ENCODE measurements at places on chromosomes 5 and 9.

- no peaks in the 10 kb centered on the region for H3K4me1 ChIP-seq
- no peak overlapping the region for H3K27ac ChIP-seq
- DNase-seq = no peak
- H3K36me3 ChIP-seq = no peaks in the 10 kb centered on the region
- H3K27me3 ChIP-seq = peaks cover 26% of the 10 kb centered on the region
These were observed 7.2 kb upstream of the C1QTNF2 start for GRCh38 chr5:160377651-160378050.

- no peaks in the 10 kb centered on the region for H3K27me3 ChIP-seq
- no peaks in the 10 kb centered on the region for H3K36me3 ChIP-seq
- peaks cover 16% of the 10 kb centered on the region for H3K4me1 ChIP-seq
- peak; percentile 35 for DNase-seq
These were observed 13.5 kb upstream of the WDR38 start for GRCh38 chr9:124839612-124840299.

DNA sequence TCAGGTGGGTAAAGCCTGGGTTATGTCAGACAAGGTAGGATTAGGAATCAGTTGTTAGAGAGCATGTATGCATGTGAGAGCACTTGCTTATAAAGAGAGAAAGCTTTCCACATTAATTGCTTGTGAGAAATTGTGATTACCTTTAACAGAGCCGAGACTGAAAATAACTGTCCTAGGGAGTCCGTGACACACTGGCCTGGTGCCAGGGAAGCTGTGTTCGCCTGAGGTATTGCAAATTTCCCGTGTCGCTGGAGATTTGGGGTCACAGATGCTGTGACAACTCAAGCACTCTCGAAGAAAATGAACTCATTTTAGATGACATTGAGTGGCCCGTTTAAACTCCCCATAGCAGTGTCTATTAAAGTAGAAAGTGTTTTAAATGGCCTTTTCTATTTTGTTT lies 9.6 kb downstream of the SLC1A1 start:
- DNase-seq = no peak
- no peak overlapping the region for H3K4me3 ChIP-seq
- no peaks in the 10 kb centered on the region for H3K27me3 ChIP-seq
- no peak overlapping the region for H3K27ac ChIP-seq
- H3K4me1 ChIP-seq = peaks cover 16% of the 10 kb centered on the region

DNA sequence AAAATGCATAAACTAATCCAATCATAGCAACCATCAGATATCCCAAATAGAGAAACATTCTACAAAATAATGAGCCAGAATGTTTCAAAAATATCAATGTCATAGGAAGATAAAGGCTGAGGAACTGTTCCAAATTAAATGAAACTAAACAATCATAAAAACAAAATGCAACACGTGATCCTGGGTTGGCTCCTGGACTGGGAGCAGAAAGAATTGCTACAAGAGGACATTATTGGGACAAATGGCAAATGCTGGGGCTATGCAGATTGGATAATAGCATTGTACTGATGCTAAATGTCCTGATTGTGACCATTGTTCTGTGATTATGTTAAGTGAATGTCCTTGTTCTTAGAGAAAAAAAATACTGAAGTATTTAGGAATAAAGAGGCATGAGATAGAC lies 54.2 kb upstream of the AKNA start:
- no peak for DNase-seq
- H3K27ac ChIP-seq = no peak overlapping the region
- H3K4me3 ChIP-seq = no peak overlapping the region
- H3K4me1 ChIP-seq = no peaks in the 10 kb centered on the region
- H3K27me3 ChIP-seq = no peaks in the 10 kb centered on the region

GRCh38 chr5:115895821-115896220 lies 54.1 kb downstream of the AP3S1 start:
- no peaks in the 10 kb centered on the region for H3K27me3 ChIP-seq
- H3K36me3 ChIP-seq = no peaks in the 10 kb centered on the region
- H3K27ac ChIP-seq = peak overlapping the region; percentile 40
- no peak overlapping the region for H3K4me3 ChIP-seq
- DNase-seq = peak; percentile 26
- H3K4me1 ChIP-seq = no peaks in the 10 kb centered on the region

DNA sequence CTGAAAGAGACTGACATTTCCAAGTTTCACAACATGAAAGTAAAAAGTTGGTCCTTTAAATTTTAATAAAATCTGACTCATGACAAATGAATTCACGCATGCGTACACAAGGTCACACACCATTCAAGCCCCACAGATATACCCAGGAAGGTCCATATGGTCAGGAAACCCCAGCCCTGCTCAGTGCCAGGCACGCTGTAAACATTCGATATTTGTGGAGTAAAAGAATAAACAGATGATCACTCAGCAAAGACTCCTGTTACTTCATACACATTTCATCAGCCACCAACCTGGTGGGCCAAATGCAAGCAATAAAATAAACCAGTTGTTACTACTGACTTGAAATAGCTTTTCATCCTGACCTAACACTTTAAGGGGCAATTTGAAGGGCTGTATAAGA lies 158.0 kb upstream of the RETREG1 start:
- H3K27me3 ChIP-seq = no peaks in the 10 kb centered on the region
- H3K36me3 ChIP-seq = peaks cover 11% of the 10 kb centered on the region
- no peak overlapping the region for H3K4me3 ChIP-seq
- no peaks in the 10 kb centered on the region for H3K4me1 ChIP-seq
- peak; percentile 89 for DNase-seq

DNA sequence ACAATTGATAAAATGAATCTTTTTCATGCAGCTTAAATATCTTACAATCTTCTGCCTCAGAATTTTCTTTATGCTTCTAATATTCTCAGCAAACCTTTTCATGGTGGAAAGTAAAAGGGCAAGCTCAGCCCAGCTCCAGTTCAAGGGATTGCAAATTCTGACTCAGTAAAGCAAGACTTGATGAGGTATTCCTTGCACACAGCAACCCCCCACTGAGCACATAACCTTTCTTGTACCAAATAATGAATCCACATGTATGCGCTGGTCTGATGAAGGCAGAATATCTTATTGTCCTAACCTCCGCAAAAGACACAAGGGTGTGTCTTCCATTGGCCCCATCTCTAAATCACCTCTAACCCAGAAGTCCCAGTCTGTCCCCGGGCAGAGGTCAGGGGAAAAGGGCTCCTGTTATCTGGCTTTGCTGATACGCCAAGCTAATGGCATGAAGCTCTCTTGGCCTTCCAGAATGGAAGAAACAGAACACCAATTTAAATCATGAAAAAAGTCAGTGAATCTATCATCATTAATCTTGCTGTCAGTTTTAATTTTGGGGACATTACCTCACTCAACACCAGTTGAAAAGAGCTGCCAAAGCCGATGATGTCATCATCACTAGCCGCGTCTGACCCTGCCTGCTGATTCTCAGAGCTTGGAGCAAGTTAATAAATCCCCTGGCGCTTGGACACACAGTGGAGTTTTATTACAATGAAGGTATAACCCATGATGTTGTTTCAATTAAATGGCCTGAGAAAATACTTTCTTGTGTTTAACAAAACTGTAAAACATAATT lies 592.5 kb upstream of the CLINT1 start:
- peaks cover 7% of the 10 kb centered on the region for H3K4me1 ChIP-seq
- no peak overlapping the region for H3K4me3 ChIP-seq
- DNase-seq = no peak
- no peaks in the 10 kb centered on the region for H3K27me3 ChIP-seq
- H3K27ac ChIP-seq = peak overlapping the region; percentile 94

DNA sequence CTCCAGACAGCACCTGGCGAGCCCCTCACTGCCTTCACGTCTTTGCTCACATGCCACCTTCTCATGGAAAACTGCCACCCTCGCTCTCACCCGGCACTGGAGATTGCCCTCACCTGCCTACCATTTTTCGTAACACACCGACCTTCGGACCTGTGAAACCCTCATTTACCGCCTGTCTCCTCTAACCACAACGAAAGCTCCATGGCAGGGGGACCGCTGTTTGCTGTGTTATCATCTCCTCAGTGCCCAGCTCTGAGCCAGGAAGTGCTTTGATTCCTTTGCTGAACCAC lies 109.2 kb upstream of the PHYKPL start:
- peaks cover 1% of the 10 kb centered on the region for H3K4me1 ChIP-seq
- no peak overlapping the region for H3K27ac ChIP-seq
- H3K4me3 ChIP-seq = no peak overlapping the region
- no peaks in the 10 kb centered on the region for H3K27me3 ChIP-seq
- no peak for DNase-seq
- no peaks in the 10 kb centered on the region for H3K36me3 ChIP-seq

GRCh38 chr9:128999581-129000206 lies 28.4 kb downstream of the SH3GLB2 start:
- H3K36me3 ChIP-seq = peaks cover 78% of the 10 kb centered on the region
- no peaks in the 10 kb centered on the region for H3K27me3 ChIP-seq

DNA sequence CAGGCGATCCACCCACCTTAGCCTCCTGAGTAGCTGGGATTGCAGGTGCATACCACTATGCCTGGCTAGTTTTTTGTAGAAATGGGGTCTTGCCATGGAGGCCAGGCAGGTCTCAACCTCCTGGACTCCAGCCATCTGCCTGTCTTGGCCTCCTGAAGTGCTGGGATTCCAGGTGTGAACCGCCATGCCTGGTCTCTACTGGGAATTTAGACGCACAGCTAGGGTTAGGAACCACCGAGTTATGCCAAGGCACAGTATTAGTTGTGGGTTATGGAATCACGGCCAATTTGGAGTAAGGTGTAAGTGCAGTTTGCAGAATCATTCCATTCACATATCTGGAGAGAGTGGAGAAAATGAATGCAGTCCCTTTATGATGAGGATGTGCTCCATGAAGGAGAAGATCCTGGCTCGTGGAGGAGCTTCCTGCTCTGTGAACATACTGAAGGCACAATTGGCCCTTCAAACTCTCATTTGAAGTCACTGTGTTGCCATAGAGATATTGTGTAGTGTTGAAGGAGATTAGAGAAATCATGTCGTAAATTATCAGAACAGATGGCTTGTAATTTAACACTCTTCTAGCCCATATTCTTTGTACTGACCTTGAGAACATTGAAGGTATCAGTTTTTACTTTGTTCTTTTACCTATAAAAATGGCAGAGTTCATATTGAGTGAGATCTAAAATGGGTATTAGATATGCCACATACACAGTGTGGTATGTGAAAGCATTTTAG lies 18.8 kb downstream of the TRIO start:
- peaks cover 29% of the 10 kb centered on the region for H3K4me1 ChIP-seq
- H3K27me3 ChIP-seq = no peaks in the 10 kb centered on the region
- peaks cover 3% of the 10 kb centered on the region for H3K36me3 ChIP-seq
- no peak overlapping the region for H3K27ac ChIP-seq
- DNase-seq = no peak

DNA sequence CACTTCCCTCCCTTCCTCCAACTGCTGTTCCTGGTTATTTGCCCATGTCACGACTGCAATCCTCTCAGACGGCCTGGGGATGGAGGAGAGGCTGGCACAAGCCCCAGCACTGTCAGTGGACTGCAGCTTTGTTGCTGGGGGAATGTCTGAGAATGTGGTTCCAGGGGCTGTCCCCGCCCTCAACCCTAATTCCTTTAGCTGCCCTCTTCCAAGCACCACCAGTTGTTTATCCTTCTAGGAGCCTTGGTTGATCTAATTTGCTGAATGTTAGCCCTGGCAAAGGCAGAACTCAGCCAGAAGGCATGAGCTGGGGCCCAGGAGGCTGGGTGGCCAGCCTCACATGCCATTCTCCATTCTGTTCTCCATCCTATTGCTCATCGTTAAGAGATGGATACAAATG lies 51.6 kb downstream of the ADAM19 start:
- DNase-seq = no peak
- peaks cover 10% of the 10 kb centered on the region for H3K4me1 ChIP-seq
- peaks cover 34% of the 10 kb centered on the region for H3K36me3 ChIP-seq
- no peak overlapping the region for H3K4me3 ChIP-seq

DNA sequence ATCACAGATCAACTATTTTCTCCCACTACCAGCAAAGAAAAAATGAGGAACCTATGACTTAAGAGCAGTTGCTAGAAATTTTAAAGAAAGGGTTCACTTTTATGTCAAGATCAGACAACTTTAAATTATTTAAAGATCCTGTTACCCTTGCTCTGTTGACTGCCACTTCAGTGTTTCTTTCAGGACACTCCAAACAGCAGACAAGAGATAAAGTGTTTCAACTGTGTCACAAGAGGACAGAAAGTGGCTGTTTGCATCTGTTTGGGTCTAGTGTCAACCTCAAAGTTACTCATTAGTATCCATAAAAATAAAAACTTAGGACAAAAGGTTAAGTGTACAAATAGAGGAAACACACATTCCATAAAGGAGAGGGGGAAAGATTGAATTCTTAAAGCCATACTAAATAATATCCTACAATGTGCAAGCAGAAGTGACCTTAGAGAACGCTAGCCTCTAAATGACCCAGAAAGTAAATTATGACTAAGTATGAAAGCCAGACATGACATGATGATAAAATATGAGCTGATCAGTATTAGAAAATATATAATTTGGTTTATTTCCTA lies 24.9 kb downstream of the HMGCS1 start:
- DNase-seq = no peak
- H3K36me3 ChIP-seq = peaks cover 73% of the 10 kb centered on the region
- no peaks in the 10 kb centered on the region for H3K4me1 ChIP-seq
- no peaks in the 10 kb centered on the region for H3K27me3 ChIP-seq
- H3K27ac ChIP-seq = no peak overlapping the region
- no peak overlapping the region for H3K4me3 ChIP-seq

DNA sequence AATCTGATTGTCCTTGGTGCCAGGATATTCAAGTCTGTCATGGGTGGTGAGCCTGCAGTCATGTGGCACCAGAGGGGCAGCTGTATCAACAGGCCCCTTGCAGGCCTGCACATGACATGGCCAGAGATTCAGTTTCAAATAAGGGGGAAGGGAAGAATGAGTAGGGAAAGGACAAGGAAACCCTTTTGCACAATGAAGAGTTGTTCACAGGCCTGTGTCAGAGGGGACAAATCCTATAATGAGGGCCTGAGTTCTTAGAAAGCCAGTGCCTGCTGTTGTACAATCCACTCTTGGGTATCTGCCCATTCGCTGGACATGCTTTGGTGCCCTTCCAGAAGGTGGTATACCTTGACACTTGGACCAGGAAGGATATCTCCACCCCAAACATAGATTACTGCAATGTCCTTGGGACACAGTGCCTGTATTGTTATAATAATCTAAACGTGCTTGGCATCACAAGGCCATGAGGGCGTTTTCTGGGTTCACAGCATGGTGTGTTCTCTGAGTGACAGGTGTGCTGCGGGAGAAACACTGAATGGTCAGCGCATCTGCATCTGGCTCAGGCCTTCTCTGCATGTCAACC lies 1.9 kb upstream of the TMEM171 start:
- H3K4me3 ChIP-seq = no peak overlapping the region
- H3K4me1 ChIP-seq = peaks cover 39% of the 10 kb centered on the region

- H3K4me3 ChIP-seq = no peak overlapping the region
- H3K27me3 ChIP-seq = peaks cover 4% of the 10 kb centered on the region
- H3K36me3 ChIP-seq = peaks cover 17% of the 10 kb centered on the region
- no peak overlapping the region for H3K27ac ChIP-seq
- no peak for DNase-seq
These were observed 2.6 kb downstream of the HDAC3 start for GRCh38 chr5:141633871-141634561.

DNA sequence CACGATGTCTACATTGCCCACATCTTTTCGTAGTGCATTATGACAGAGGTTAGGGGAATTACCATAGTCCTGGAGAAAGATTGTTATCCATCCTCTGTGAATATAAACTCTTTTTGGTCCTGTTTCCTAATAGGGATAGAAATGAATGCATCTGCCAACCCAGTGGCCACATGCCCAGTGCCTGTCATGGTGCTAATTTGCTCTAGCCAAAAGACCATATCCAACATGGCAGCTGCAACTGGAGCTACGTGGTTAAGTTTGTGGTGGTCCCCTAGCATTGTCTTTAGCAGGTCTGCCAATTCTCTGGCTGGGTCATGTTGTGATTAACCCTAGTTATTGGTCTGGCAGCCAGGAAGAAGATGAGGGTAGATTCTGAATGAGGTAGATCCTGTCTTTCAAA lies 87.5 kb downstream of the FGF18 start:
- no peaks in the 10 kb centered on the region for H3K4me1 ChIP-seq
- no peak overlapping the region for H3K27ac ChIP-seq
- no peak overlapping the region for H3K4me3 ChIP-seq
- H3K36me3 ChIP-seq = no peaks in the 10 kb centered on the region
- no peak for DNase-seq
